ENCODE measurements at places on chromosomes 5 and 9. TPM values are rescaled to one million over a fixed set of nuclear protein-coding genes. Genes with fewer than 3 reads are reported as not detected.

- no peak for DNase-seq
Measured at GRCh38 chr9:7121664-7122063, 363.9 kb downstream of the KDM4C start.

DNA sequence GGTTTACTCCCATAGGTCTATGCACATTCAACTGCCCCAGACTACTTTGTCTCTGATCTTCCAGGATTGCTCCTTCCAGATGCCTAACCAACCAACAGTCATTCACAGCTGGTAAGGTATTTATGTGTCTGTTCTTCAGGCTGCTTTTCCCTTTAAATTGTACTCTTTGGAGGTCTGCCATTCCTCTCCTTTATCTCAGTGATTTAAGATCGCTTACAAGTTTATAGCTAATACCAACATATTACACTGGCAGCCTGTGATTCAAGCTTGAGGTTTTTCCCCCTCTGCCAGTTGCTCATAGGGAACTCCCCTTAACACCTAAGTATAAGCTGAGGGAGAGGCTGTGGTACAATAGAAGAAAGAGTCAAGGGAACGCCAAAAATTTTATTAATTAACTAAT, 711.7 kb upstream of the EDIL3 start:
- DNase-seq = no peak

GRCh38 chr5:180340856-180341255, 12.3 kb downstream of the GFPT2 start:
- no peak for DNase-seq

- DNase-seq = peak; percentile 68
Measured at GRCh38 chr9:127921557-127922120, 4.8 kb upstream of the ST6GALNAC4 start.

DNA sequence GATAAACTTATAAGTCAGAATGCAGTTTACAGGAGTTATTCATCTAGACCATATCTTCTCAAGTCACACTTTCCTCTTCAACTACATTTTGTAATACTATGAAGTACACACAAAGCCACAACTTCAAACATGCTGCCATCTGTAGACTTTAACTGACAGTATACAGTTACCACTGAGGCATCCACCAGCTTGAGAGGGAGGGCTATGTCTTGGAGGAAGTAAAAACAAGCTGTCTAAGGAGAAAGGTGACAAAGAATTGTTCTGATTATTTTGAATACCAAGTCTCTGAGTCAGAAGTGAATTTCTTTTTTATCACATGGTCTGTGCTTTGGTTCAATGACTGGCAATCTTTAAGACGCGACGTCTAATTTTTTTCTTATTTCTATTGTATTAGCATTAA, 97.6 kb upstream of the CDH10 start:
- peak; percentile 39 for DNase-seq

DNA sequence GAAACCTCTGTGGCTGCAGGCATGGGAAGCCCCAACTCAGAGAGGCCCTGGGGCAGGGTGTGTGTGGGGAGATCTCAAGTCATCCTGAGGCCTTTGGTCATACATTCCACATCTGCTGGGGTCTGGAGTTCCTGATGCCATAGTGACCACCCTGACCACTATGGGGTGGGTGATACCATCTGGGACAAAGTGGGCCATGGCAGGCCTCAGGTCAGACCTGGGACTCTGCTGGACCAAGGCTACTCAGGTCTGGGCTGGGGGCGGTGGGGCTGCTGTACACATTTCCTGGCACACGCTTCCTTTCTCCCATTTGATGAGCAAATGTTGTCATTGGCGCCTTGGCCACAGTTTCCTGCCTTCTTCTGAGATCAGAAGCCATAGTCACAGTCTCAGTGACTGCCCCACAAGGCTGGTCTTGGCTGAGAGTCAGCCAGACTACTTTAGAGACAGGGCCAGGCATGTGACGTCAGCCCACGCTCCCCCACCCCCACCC, 15.1 kb upstream of the ACSL6 start:
- DNase-seq = no peak

DNA sequence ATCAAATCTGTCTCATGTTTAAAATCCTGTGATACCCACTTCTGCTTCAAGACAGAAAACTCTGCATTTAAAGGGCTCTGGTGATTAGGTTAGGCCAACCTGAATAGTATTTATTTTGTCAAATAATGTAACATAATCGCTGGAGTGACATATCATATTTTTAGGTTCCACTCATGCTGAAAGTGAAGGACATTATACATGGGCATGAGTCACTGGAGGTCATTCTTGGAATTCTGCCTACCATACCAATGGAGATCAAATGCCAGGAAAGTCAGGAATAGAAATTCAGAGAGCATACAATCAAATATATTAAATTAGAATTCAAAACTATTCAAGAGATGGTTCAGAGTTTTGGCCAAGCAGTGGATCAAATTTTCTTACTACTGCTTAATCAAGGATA, 97.1 kb upstream of the PRSS3 start:
- no peak for DNase-seq

DNA sequence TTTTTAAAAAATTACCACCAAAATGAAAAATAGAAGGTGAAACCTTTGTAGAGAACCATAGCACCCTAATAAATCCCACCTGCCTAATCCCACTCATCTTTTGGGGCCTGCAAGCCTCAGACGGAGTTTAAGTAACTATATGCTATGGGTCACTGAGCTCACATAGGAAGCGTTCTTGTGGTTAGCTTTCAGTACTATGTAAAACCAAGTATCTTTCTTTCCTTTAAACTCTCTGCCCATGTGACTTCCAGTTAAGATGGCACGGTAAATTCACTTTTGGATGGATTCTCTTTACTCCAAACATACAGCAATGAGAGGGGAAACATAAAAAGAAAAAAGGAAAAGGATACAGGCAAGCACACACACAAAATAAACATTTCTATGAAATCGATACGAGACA, 50.9 kb downstream of the FANCC start:
- no peak for DNase-seq

DNA sequence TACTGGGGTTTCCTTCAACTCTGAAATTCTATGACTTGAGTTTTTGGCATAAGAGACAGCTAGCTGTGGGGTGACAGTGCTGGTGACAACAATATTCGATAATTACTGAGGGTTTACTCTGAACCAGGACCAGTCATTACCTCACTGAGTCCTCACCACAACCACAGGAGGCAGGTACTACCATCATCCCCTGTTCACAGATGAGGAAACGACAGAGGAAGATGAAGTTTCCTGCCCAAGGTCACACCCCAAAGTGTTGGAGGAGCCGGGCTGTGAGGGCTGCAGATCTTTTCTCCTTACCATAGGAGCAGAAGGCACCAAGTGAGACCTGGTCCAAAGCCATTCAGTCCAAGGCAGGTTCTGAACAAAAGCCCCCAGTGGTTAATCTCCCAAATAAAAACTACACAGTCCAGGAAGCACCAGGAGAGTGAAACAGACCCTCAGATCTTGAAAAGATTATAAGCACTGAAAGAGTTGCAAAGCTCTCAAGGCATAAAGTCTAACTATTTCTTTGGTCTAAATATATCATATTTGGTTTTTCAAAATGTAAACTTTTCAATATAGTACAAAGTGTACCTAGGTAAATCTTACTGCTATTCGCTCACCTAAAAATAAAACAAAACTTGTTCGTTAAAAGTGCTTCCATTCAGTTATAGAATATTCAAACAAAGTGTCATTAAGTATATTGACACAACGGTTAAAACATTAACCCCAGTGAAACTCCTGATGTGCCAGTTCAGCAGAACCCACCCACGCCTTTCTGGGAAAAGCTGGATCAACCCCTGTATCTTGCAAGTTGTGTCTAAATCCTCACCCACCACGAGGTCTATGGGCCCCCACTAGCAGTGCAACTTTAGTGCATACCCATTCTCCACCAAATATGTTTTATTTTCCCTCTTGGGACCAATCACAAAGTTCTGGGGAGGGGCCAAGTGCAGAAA, 82.6 kb upstream of the EQTN start:
- no peak for DNase-seq

DNA sequence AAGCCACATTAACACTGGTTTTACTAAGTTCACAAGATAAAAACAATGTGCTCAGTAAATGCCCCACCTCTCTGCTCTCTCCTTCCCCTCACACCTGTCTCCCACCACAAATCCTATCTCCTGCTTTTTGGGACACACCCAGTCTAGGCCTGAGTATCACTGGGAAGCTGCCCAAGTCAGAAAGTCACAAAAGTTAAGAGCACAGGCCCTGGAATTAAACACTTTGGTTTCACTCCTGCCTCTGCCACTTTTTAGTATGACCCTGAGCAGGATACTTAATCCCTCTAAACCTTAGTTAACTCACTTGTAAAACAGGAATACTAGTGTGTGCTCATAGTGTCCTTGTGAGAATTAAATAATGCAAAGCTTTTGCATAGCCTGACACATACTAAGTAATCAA, 11.3 kb downstream of the C5 start:
- no peak for DNase-seq

DNA sequence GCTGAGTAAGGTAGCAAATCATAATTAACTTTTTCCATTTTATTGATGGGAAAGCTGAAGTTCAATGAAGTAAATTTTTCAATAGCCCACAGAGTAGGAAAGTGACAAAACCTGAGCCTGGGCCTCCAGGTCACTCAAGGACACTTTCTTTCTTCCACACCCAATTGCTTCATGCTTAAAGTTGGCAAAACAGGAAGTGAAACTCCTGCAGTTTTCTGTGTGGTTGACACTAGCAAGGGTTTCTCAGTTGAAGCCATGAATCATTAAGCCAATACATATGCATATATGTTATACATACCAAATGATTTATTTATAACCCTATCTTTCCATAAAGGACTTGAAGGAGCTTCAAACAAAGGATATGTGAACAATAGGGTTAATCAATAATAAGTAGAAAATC, 13.9 kb downstream of the TLR4 start:
- DNase-seq = no peak

- DNase-seq = no peak
Measured at GRCh38 chr9:77750981-77751340, 102.8 kb upstream of the GNA14 start.

- DNase-seq = no peak
Measured at GRCh38 chr5:1168796-1169195, 32.6 kb upstream of the SLC6A19 start.

GRCh38 chr9:123401879-123402513, 46.0 kb downstream of the CRB2 start:
- no peak for DNase-seq

DNA sequence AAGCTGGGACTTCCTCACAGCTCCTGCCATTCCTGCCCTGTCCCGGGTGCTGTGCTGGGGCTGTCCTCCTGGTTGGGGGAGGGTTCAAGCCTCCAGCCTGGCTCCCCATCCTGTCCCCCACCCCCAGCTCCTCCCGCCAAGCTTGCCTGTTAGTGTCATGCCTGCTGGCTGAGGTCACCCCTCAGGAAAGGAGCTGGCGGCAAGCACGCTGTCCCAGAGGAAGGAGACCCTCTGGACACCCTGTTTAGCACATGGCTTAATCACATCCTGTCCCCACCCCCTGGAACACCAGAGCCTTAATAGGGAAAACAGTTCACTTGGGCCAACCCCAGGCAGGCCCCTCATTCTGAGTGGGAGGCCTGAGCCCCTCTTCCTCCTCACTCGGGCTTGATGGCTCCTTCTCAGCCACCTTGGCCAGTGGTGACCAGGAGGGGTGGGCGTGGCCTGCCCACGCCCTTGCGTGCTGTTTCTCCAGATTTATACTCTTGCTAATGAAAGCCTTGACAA, 9.2 kb upstream of the PHYHD1 start:
- peak; percentile 81 for DNase-seq

GRCh38 chr5:125501396-125501795, 755.0 kb upstream of the ZNF608 start:
- no peak for DNase-seq

GRCh38 chr9:13814647-13815400, 499.1 kb downstream of the NFIB start:
- DNase-seq = no peak

GRCh38 chr9:71368157-71368556, 246.7 kb upstream of the TRPM3 start:
- no peak for DNase-seq

GRCh38 chr5:14168144-14168792, 25.1 kb downstream of the TRIO start:
- peak; percentile 33 for DNase-seq

DNA sequence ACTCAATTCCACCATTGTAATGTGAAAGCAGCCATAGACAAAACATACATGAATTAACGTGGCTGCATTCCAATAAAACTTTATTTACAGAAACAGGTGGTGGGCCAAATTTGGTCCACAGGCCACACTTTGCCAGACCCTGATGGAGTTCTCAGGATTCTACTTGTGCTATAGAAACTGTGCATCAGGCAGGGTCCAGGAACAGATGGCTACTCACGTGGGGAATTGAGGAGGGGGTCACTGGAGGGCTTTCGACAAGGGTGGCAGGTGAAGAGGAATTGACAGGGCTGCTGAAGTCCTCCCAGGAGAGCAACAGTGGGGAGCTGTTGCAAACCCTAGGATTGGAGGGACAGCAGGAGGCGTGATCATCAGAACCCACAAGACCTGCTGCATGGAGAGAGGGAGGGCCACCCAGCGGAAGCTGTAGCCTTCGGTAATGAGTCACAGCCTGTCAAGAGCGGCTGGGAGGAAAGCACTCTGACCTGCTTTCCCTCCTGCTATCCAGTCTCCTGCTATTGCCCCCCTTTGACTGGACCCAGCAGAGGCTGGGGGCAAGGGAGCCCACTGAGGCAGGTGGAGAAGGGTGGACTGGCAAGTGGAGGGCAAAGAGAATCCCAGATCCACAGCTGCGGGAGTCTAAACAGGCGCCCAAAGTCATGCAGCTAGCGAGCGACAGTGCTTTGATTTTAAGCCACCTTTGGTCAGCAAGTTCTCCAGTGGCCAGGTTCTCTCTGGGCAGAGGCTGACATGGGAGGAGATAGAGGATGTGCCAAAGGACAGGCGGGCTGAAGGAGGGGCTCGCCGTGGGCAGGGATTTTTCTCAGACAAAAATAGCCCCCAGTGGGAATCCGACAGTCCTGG, 138.3 kb upstream of the SMIM23 start:
- peak; percentile 74 for DNase-seq

- DNase-seq = no peak
Measured at GRCh38 chr9:4973902-4974301, 11.2 kb upstream of the JAK2 start.

- no peak for DNase-seq
Measured at GRCh38 chr9:38713426-38713825, 6.5 kb downstream of the FAM240B start.

DNA sequence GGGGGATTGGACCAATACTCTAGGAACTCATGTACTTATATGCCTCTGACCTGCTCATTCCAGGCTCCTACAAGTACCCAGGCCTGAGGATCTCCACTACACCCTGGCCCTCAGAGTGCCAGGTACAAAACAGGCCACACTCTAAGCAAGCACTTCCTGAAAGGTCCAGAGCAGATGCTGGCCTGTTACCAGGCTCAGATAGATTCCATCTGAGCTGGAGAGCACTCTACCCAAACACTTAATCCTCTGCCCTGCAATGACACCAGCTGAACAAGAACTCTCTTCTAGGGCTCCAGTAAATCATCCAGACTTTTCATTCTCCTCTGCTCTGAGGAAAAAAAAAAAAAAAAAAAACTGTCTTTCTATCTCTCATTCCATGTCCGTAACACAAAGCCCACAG, 2.9 kb downstream of the P4HA2 start:
- no peak for DNase-seq

GRCh38 chr5:93022796-93023447, 558.1 kb downstream of the NR2F1-AS1 start:
- no peak for DNase-seq

The PDGFRB gene
- total RNA-seq = not detected

The KCNMB1 gene
- not detected for total RNA-seq

The F2R gene
- total RNA-seq = 3.9 TPM

The PCDHB13 gene
- not detected for total RNA-seq

The SPINK13 gene
- total RNA-seq = not detected

The CCL27 gene
- 0.44 TPM for total RNA-seq

The FOXD4L3 gene
- total RNA-seq = not detected

The OR1L4 gene
- not detected for total RNA-seq

The BNIP1 gene
- total RNA-seq = 13.3 TPM

The EQTN gene
- total RNA-seq = not detected

The CCT5 gene
- total RNA-seq = 658 TPM

Data from PC-9 (cell line).